ENCODE measurements at places on chromosomes 3 and 15. TPM values are rescaled to one million over a fixed set of nuclear protein-coding genes. Genes with fewer than 3 reads are reported as not detected.

XYLB gene
- total RNA-seq: 3.1 TPM

ZMYND10 gene
- total RNA-seq: 1.1 TPM

BNIP2 gene
- total RNA-seq: 124 TPM

SECISBP2L gene
- 29.2 TPM for total RNA-seq

IL17RC gene
- 24.4 TPM for total RNA-seq

SCN11A gene
- not detected for total RNA-seq

CCR8 gene
- not detected for total RNA-seq

SLC9C1 gene
- total RNA-seq: not detected

RHCG gene
- total RNA-seq: 0.59 TPM

SLC2A2 gene
- total RNA-seq: not detected

PAQR5 gene
- total RNA-seq: 8.8 TPM

RASA2 gene
- 13.4 TPM for total RNA-seq

FEZF2 gene
- not detected for total RNA-seq

ACY1 gene
- 50.5 TPM for total RNA-seq

ZNF502 gene
- not detected for total RNA-seq

IL17RB gene
- total RNA-seq: 0.25 TPM

DNA sequence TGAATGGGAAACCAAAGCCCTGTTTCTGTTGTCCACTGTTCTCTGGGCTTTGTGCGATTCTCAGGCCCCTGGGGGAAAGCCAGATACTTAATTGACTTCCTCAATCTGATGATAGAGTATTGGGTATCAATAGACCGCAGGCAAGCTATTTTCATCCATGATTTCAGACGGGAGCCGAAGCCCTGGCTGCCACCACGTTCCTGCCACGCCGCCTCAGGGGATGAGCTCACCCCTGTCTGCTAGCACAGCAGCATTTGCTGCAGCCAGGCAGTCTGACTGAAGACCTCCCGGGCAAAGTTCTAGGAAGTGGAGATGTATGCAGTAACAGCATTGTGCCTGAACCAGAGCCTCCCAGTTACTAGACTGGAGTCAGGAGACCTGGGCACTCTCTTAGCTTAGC, 69.8 kb downstream of the ISG20 start:
- DNase-seq: no peak

- peak; percentile 67 for DNase-seq
Measured at GRCh38 chr3:48151058-48151806, 37.0 kb downstream of the CDC25A start.

DNA sequence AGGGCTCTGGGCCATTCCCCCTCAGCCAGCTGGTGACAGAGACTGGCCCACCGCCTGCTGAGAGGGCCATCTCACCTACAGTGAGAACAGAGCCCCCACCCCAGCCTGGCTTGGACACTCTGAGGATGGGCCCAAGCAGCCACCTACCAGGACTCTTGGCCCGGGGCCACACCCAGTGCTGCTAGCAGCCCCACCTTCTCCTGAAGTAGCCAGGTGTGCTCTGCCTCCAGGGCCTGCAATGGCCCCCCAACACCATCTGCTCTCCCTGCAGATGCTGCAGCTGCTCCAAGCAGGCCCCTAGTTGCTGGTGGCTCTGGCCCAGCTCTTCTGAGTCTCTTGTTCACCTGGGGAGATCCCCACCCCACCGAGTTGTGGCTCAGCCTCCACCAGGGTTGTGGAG, 6.8 kb upstream of the CLK3 start:
- no peak for DNase-seq

- DNase-seq: no peak
Measured at GRCh38 chr3:15321349-15321748, 11.0 kb downstream of the SH3BP5 start.

- DNase-seq: no peak
Measured at GRCh38 chr3:160400030-160400701, 716 bp downstream of the SMC4 start.

DNA sequence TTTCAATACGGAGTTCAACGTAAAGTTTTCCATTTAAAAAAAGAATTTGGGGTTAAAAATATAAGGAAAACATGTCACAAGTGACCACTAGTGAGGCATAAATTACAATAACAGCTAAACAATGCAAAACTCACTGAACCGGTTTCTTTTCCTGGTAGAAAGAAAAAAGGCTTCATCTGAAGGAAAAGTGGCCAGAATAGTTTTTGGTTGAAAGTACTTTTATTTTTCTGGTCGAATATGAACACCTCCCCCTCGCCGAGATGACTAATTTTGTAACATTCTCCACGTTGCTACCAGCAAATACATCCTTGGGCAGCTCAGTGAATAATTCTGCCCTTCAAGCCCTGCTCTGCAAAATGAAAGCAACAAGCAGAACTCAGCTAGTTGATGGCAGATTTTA, 3.9 kb upstream of the SRGAP3 start:
- no peak for DNase-seq

DNA sequence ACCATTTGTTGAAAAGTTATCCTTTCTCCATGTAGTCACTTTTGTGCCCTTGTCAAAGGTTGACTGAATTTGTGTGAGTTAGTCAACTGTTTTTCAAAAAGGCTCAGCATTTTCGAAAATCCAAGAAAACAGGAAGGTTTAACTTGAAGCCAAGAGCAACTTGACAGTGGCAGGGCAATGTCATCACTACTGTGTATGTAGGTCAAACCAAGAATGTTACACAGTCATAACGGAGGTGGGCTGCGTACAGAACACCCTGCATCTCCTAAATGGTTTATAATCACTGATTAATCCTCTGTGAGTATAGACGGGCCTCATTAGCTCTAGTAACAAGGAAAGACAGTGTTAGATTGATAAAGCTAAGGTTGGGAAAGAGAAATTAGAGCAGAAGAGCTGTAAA, 1064.9 kb downstream of the FHIT start:
- DNase-seq: no peak

- DNase-seq: no peak
Measured at GRCh38 chr3:87855616-87856015, 203.2 kb downstream of the CGGBP1 start.

- no peak for DNase-seq
Measured at GRCh38 chr3:126397610-126398422, 3.1 kb downstream of the CFAP100 start.

DNA sequence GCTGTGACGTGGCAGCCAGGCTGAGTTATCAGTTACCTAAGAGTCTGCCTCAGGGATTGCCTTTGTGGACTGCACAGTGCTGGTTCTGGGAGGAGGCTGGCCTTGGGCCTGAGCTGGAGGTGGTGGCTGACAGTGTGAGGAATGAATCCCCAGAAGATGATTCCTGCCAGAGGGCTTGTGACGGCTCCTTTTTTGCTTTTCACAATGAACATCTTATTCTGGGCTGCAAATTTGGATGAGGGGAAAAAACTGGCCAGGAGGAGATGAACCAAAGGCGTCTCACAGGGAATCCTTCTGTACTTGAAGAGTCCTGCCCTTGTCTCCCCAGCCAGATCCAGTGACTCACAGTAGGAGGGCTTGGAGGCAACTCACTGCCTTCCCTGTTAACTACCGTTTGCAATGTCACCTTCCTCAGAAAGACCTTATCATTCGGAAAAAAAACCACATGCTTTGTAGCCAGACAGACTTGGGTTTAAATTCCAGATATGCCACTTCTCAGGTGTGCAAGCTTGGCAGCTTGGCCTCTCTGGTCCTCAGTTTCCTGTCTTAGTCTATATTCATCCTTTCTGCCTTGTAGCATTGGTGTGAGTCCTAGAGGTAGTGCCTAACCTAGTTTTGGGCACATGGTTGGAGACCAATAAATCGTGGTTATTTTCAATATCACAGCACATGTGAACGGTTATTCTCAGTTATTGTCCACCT, 19.1 kb downstream of the ST6GAL1 start:
- DNase-seq: no peak

DNA sequence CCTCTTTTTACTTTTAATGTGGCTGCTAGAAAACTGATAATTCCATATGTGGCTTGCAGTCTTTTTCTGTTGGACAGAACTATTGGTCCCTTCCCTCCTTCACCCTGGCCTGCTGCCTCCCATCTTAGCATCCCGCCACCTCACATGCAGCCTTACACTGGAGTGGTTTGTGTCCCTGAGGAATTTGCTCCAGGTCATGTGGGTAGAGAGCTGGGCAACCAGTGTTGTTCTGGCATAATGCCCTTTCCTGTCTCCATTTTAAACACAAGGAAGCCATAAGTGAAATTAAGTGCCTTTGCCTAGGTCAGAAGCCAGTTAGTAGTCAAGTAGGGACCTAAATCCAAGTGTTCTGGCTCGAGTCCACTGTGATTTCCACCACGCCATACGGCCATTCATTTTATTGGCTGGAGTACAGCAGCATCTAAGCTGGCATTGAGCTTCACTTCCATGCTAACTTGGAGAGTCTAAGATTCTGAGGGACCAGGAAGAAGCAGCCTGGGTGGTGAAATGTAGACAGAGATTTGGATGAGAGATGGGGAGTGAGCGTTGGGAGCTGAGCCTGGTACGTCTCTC, 46.0 kb upstream of the PLXNA1 start:
- DNase-seq: no peak

DNA sequence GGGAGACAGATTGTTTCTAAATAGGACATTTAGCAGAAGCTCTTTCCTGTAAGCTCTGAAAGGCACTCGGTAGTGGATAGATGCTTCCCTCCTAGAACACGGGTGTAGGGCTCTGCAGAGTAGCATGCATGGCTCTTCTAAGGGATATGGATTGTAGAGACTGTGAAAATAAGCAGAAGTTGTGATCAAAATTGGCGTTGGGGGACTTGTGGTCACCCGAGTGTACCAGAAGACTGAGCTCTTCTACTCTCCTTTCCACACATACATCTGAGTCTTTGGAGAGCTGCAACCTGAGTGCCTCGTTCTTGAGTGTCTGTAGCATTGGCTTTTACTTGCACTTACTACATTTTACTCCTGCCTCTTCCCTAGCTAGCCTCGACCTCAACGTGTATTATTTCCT, 197.7 kb downstream of the LPP start:
- no peak for DNase-seq

DNA sequence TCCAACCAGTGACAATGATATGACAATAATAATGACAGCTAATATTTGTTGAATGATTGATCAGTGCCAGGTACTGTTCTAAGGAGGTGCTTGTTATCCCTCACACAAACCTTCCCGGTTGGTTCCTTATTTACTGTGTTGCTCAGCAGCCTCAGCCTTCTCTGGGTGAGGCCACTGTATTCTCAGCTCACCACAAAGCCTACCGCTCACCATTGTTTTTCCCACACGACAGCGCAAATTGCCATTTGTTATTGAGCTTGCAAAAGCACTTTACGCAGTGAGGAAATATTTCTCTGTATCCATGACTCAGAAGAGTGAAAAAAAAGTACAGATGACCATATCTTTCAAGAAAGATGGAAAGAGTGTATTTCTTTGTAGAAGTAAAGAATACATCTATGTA, 49.5 kb upstream of the PDZRN3 start:
- no peak for DNase-seq

GRCh38 chr3:196186651-196187573, 24.3 kb downstream of the ZDHHC19 start:
- no peak for DNase-seq

DNA sequence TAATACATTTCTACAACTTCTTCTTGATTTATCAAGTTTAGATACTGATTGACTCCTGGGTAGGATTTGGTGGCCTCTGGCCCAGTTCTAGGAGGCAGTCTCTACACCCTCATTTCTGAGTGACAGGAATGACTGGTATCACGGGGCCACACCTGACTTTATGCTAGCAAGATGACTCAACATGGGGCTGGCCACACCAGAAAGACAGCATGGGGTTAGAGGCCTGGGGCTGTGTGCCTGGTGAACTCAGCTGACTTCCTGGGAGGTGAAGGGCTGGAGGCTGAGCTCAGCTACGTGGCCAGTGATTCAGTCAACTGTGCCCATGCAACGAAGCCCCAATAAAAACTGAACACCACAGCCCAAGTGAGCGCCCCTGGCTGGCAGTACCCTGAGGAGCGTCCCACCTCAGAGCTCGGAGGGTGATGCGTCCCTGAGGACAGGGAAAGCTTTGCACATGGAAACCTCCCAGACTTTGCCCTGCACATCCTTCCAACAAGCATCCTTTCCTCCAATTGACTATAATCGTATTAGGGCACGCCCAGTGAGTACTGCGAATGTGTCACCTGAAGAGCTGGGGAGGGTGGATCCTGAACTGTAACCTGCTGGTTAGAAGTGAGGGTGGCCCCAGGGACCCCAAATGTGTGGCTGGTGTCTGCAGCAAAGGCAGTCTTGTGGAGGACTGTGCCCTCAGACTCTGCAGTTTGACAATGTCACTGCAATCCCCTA, 57.2 kb downstream of the NIPA2 start:
- DNase-seq: no peak

DNA sequence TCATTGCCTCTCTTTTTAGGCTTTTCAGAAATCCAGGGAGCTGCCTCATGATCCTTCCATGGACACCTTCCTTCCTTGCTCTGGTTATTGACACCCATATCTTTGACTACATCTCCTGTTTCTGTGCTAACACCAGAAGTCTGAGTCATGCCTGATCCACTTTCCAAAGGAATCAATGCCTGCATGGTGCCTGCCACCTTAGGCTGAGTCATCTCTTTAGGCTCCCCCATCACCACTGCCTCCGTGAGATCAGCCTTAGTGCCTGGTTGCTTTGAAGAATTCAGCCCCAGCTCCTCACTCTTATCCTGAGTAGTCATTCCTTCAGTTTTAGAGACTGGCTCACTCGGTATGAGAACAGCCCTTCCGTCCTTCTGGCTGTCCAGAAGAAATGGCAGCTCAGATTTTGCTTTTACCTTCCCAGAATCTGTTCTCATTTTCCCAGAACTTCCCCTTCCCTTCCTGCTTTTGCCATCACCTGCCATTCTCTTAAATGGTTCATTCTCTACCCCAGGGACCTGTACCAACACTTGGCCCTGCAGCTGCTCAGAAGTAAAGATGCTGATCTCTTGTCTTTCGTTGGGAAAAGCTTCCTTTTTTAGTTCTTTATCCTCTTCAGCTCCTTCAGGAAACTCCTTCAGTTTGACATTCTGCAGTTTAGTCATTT, 105.3 kb downstream of the MAP4 start:
- no peak for DNase-seq

DNA sequence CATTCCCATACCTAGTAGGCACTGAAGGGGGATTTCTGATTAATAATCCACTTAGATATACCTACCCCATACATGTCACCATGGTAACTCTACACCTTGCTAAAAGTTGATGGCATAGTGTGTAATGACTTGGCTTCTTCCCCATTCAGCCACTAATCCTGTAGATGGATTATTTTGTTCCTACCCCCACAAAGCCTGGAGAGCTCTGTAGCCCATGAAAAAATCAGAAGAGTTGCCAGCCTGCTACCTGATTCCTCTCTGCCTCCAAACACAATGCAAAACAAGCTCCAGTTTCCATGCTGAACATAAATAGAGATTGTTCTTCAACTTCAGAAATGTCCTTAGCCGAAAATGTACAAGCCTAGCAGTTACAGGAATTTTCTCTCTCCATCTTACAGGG, 98.9 kb upstream of the PFN2 start:
- no peak for DNase-seq

DNA sequence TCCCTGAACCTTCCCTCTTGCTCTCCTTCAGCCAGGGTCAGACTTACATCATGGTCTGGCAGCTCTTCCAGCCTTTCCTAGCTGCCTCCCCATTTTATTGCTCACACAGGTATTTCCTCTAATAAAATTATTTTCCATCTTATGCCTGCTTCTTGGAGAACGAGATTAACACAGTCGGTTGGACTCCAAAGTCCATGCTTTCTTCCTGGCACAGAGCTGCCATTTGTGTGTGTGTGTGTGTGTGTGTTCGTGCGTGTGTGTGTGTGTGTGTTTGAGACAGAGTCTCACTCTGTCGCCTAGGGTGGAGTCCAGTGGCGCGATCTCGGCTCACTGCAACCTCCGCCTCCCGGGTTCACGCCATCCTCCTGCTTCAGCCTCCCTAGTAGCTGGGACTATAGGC, 15.5 kb downstream of the FSD2 start:
- DNase-seq: no peak

GRCh38 chr15:66927201-66928077, 138.0 kb upstream of the SMAD3 start:
- no peak for DNase-seq

- DNase-seq: no peak
Measured at GRCh38 chr3:36482880-36483279, 102.6 kb downstream of the STAC start.

All from NCI-H460 (cell line).